Kidney capillary endothelial cell (primary cell): ENCODE measurements at places on chromosomes 2 and 18.

DNA sequence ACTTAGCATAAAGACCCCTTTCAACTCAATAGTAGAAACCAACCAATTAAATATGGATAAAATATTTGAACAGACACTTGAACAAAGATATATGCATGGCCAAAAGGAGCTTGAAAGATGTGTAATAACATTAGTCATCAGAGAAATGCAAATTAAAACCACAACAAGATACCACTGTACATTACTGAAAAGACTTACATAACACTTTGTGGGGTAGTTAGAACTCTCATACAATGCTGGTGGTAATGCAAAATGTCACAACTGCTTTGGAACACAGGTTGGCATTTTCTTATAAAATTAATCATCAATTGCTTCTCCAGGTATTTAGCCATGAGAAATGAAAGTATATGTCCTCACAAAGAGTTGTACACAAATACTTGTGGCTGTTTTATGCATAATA lies 60.7 kb downstream of the TTC27 start:
- no peak for DNase-seq

- no peak for DNase-seq
Observed at GRCh38 chr18:8609659-8610458, 622 bp downstream of the RAB12 start.

GRCh38 chr2:207288628-207289027 lies 122.9 kb upstream of the KLF7 start:
- DNase-seq, result no peak

DNA sequence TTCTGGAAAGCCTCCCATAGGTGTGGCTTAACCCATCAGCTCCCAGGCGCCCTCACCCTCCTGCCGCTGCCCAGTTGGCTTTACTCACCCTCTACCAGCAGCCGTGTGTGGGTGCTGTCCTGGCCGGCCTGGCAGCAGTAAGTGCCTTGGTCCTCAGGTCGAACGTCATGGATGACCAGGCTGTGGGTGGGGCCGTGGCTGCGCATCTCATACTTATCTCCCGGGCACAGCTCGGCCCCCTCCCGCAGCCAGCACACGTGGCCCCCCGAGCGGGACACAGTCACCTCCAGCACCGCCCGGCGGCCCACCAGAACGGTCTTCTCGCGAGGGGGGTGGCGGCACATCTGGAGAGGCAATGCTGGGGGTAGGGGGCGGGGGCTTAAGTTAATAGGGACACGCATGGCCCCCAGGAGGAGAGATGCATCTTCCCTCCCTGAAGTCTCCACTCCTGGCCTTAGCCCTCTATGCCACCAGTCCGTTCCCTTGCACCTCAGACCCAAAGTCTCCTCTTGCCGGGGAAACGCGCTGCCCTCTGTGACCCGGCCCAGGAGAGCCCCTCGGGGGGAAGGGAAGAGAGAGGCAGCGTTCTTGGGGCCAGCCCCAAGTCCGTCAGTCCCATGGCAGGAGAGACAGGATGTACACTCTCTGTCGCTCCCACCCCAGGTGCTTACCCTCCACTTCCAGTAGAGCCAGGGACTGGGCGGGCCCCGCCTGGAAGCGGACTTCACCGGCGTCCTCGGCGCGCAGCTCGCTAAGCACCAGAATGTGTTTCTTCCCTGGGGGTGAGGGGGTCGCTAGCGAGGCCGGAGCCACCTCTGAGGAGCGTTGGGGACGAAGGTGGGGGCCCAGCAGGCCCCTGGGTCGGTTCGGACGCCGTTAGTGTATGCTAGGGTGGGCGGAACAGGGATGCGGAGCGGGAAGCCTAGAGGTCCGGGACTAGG lies 7.9 kb downstream of the TMEM198 start:
- no peak for DNase-seq

- no peak for DNase-seq
Observed at GRCh38 chr2:156635646-156636045, 199.5 kb downstream of the GPD2 start.

- no peak for DNase-seq
Observed at GRCh38 chr2:219441451-219442255, 7.0 kb downstream of the SPEG start.

GRCh38 chr2:18971628-18972027 lies 382.3 kb upstream of the NT5C1B start:
- DNase-seq, result no peak

- DNase-seq, result no peak
Observed at GRCh38 chr2:222608081-222608480, 47.8 kb downstream of the FARSB start.

- peak; percentile 51 for DNase-seq
Observed at GRCh38 chr2:222318026-222318711, 19.4 kb upstream of the PAX3 start.

- no peak for DNase-seq
Observed at GRCh38 chr2:213205944-213206343, 54.5 kb upstream of the IKZF2 start.

DNA sequence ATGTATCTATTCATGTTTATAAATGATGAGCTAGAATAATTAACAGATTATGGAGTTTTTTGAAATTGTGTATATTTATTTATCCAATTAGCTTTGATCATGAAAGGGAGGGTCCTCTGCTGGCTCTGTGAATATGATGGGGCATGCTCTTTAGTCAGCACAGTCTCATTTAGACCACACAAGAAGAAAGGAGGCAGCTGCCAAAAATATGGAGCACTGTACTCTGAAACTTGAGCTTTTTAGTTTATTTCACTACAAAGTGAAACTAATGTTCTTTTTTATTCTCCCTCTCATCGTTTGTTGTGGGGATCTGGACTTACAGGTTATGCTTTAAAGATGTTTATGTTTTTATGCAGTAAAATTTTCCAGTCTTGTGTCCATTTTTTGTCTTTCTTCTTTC lies 266.9 kb upstream of the GULP1 start:
- no peak for DNase-seq

DNA sequence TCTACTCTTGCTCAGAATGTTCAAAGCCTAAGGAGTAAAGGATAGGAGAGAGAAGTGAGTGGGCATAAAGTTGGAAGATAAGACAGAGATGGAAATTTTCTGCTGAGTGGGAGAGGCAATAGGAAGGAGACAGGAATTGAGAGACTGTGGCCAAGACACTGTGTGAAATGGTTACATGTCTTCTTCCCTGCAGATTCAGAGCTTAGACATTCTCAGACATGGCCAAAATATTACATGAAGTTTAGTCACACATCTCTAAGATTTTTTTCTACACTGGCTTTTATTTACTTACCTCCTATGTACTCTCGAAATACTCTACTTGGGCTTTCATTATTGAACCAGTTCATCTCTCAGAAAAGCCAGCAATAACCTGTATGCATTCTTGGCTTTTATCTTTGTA lies 363.0 kb upstream of the FANCL start:
- no peak for DNase-seq
